Activated CD4-positive, alpha-beta T cell treated with anti-CD3 and anti-CD28 coated beads for 36 hours (primary cell): ENCODE measurements at places on chromosomes 6 and 20. TPM values are rescaled to one million over a fixed set of nuclear protein-coding genes. Genes with fewer than 3 reads are reported as not detected.

DNA sequence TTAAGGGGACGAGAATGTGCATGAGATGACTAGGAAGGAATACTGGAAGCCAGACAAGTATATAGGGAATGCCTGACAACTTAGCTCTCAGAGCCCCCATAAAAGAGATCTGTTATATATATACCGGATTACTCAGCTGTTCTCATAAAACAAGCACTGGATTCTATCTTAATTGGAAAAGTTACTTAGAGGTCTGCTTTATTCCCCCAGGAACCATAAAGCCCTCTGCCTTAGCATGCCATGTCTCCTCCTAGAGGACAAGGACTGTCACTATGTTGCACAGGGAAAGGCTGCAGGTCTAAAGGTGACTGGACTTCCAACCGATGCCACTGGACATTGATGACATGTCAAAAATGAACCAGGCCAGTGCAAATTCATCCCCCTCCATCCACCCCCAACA lies 6.4 kb downstream of the EXOC2 start:
- DNase-seq, result no peak
- H3K36me3 ChIP-seq, result peaks cover 18% of the 10 kb centered on the region
- H3K4me3 ChIP-seq, result no peak overlapping the region
- no peak overlapping the region for H3K27ac ChIP-seq

Gene CTSZ
- 26.6 TPM for total RNA-seq

GRCh38 chr6:110233770-110234374 lies 53.6 kb downstream of the CDC40 start:
- peaks cover 7% of the 10 kb centered on the region for H3K4me1 ChIP-seq
- H3K27me3 ChIP-seq, result no peaks in the 10 kb centered on the region
- H3K36me3 ChIP-seq, result peaks cover 20% of the 10 kb centered on the region
- no peak overlapping the region for H3K27ac ChIP-seq
- H3K4me3 ChIP-seq, result no peak overlapping the region

DNA sequence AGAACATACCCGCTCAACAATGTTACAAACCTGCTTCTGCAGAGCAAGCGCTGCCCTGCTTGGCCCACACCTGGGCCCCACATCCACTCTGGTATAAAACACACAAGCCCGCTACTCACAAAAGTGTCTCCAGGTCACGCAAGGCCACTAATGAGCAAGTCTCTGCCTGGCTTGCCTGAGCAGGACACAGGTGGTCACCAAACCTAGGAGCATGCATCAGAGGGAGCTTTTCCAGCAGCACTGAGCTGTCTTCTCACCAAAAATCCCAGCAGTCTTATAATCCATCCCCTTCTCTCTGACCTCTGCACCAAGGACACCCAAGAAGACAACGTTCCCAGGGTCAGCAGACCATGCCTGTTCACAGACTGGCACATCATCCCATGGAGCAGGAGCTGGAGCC lies 100.8 kb downstream of the DLL1 start:
- H3K4me1 ChIP-seq, result no peaks in the 10 kb centered on the region
- DNase-seq, result no peak
- H3K27me3 ChIP-seq, result peaks cover 2% of the 10 kb centered on the region
- H3K27ac ChIP-seq, result no peak overlapping the region

DNA sequence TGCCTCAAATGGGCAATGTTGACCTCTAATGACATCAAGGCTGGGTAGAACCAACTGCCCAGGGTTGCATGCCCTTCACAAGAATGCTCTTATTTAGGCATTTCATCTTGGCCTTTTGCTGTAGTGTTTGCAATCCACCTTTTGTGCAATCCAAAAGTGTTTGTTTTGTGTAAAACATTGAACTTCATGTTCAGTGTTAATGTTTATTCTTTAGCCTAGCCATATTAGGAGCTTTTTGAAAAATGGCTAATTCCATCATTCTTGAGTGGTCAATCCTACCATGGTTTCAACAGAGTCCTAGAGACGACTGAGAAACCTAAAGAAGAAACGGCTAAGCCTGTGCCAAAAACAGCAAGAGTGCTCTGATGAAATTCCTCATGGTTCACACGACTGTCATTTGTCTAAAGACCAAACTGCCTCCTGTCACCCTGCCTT lies 279.6 kb upstream of the PRDM1 start:
- no peak for DNase-seq
- H3K36me3 ChIP-seq, result no peaks in the 10 kb centered on the region
- no peak overlapping the region for H3K4me3 ChIP-seq
- no peaks in the 10 kb centered on the region for H3K27me3 ChIP-seq

DNA sequence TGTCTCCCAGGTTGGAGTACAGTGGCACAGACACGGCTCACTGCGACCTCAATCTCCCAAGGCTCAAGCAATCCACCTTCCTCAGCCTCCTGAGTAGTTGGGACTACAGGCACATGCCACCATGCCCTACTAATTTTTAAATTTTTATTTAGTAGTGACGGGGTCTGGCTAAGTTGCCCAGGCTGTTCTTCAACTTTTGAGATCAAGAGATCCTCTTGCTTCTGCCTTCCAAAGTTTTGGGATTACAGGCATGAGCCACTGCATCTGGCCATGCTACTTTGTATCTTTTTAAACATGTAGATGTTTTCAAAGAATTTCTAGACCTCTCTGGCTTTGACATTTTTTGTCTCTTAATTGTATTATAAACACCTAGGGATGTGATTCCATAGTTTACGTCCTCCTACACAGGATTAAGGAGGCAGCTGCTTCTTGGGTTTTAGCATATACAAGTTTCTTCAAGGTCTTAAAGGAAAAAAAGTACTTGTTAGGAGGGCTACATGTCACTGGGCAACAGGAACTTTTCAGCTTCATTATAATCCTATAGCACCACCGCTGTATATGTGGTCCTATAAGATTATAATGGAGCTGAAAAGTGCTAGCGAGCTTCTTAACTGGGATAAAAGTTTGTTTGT lies 1.3 kb downstream of the ADAT2 start:
- peak overlapping the region; percentile 88 for H3K4me3 ChIP-seq
- H3K27me3 ChIP-seq, result no peaks in the 10 kb centered on the region
- peaks cover 46% of the 10 kb centered on the region for H3K4me1 ChIP-seq
- DNase-seq, result no peak
- peaks cover 26% of the 10 kb centered on the region for H3K36me3 ChIP-seq

DNA sequence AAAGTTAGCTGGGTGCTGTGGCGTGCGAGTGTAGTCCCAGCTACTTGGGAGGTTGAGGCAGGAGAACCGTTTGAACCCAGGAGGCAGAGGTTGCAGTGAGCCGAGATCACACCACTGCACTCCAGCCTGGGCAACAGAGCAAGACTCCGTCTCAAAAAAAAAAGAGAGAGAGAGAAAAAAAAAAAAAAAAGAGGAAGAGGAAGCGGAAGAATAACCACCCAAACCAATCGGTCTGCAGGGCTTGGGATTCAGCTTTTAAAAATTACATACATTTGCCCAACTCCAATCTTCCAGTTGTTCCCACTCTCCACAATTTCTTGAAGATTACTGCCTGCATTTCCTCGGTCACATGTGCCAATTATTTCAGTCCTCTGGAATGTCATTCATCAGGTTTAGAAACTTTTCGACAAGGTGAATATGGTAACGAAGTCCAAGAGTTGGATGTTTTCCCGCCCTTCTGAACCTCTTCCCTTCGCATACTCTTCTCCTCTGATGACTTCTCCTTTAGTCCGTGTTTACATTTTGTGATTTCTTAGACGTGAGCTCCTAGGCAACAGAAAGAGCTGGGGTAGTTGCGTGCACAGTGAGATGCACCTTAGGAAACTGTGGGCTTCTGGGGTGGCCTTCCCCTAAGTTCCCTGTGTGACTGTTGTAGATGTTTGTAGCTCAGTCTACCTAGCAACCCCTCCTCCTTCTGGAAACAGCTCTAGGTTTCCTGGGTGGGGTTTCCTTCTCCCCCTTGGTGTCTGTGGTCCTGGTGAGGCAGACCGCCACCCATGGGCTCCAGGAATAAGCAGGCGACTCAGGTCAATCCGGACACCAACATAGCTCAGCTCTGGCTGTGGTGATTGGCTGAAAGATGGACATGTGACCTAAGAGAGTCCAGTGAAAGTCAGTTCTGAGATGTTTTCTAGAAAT lies 63.0 kb upstream of the NCOA3 start:
- DNase-seq, result no peak
- no peaks in the 10 kb centered on the region for H3K4me1 ChIP-seq
- H3K36me3 ChIP-seq, result no peaks in the 10 kb centered on the region
- no peak overlapping the region for H3K4me3 ChIP-seq
- H3K27ac ChIP-seq, result no peak overlapping the region

- H3K36me3 ChIP-seq, result no peaks in the 10 kb centered on the region
- DNase-seq, result no peak
- H3K4me3 ChIP-seq, result no peak overlapping the region
- no peaks in the 10 kb centered on the region for H3K4me1 ChIP-seq
- peaks cover 8% of the 10 kb centered on the region for H3K27me3 ChIP-seq
- H3K27ac ChIP-seq, result no peak overlapping the region
Observed at GRCh38 chr20:59809630-59810448, 123.6 kb downstream of the SYCP2 start.

- H3K4me3 ChIP-seq, result no peak overlapping the region
- H3K27me3 ChIP-seq, result no peaks in the 10 kb centered on the region
- H3K36me3 ChIP-seq, result no peaks in the 10 kb centered on the region
- no peak overlapping the region for H3K27ac ChIP-seq
Observed at GRCh38 chr6:44730771-44731391, 343.4 kb downstream of the CDC5L start.

DNA sequence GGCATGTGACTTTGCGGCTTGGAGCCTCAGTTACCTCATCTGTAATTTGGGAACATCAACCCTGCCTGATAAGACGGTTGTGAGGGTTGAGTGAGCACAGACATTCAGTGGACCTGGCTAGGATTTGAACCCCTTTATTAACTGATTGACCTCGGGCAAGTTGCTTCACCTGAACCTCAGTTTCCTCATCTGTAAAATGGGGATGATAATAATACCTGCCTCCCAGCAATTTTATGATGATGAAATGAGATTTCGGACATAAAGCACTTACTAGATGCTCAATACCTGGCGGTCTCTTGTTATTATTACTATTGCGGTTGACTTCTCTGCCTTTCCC lies 51.5 kb downstream of the CEBPB start:
- peaks cover 2% of the 10 kb centered on the region for H3K27me3 ChIP-seq
- no peak overlapping the region for H3K4me3 ChIP-seq
- no peaks in the 10 kb centered on the region for H3K4me1 ChIP-seq
- no peaks in the 10 kb centered on the region for H3K36me3 ChIP-seq
- no peak for DNase-seq
- H3K27ac ChIP-seq, result no peak overlapping the region

Gene TDP2
- total RNA-seq, result 41.4 TPM

- DNase-seq, result no peak
- no peaks in the 10 kb centered on the region for H3K36me3 ChIP-seq
- no peak overlapping the region for H3K4me3 ChIP-seq
- peaks cover 16% of the 10 kb centered on the region for H3K27me3 ChIP-seq
- peaks cover 2% of the 10 kb centered on the region for H3K4me1 ChIP-seq
Observed at GRCh38 chr6:105639124-105639523, 236.2 kb upstream of the PREP start.

DNA sequence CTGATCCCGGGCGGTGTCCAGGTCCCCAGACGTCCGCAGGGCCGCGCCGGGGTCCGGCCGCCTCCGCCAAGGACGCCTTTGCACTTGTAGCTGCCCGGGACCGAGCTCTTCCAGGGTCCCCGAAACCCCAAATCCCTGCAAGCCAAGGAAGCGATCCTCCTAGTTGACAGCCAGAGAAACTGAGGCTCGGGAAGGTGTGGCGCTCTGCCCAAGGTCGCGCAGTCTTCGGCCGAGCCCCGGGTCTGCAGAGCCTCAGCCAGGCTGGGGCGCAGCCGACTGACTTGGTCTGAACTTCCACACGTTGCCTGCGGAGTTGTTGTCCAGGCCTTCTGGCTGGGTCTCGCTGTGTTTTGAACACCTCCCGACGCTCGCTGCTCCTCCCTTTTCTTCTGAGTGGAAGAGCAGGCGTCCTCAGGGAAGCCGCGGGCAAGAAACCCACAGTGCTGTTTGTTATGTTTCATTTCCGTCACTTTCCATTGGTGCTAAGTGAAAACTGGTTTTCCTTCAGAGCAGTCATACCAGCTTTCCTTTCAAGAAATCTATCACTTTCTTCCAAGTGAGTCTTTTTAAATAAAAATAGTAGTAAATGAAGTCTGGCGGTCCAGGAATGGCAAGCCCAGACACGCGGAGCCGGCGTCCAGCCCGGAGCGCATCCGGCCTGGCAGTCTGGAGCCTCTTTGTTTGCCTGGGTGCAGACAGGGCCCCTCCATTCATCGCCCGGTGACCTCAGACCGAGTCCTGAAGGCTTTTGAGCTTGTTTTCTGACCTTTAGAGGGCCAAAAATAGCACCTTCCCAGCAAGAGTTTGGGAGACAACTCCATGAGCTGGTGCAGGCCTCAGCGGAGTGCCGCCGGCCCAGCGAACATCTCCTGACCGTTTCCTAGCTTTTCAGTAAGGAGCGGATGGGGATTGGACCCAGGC lies 698 bp downstream of the FAM210B start:
- peak overlapping the region; percentile 58 for H3K27ac ChIP-seq
- H3K4me3 ChIP-seq, result peak overlapping the region; percentile 82
- no peaks in the 10 kb centered on the region for H3K27me3 ChIP-seq
- H3K4me1 ChIP-seq, result peaks cover 17% of the 10 kb centered on the region

Gene AGER
- total RNA-seq, result 28.0 TPM

GRCh38 chr20:62775206-62775605 lies 21.1 kb upstream of the MRGBP start:
- H3K27me3 ChIP-seq, result no peaks in the 10 kb centered on the region
- no peak for DNase-seq
- H3K4me1 ChIP-seq, result peaks cover 52% of the 10 kb centered on the region
- peak overlapping the region; percentile 55 for H3K27ac ChIP-seq
- no peak overlapping the region for H3K4me3 ChIP-seq

GRCh38 chr6:89002523-89002922 lies 39.1 kb upstream of the RNGTT start:
- H3K4me1 ChIP-seq, result peaks cover 2% of the 10 kb centered on the region
- H3K36me3 ChIP-seq, result no peaks in the 10 kb centered on the region
- no peaks in the 10 kb centered on the region for H3K27me3 ChIP-seq
- no peak overlapping the region for H3K4me3 ChIP-seq
- no peak for DNase-seq
- no peak overlapping the region for H3K27ac ChIP-seq

GRCh38 chr20:51198876-51199523 lies 176.1 kb upstream of the KCNG1 start:
- H3K27me3 ChIP-seq, result peaks cover 30% of the 10 kb centered on the region
- H3K4me1 ChIP-seq, result no peaks in the 10 kb centered on the region
- no peak for DNase-seq
- H3K27ac ChIP-seq, result no peak overlapping the region
- no peak overlapping the region for H3K4me3 ChIP-seq
- no peaks in the 10 kb centered on the region for H3K36me3 ChIP-seq

Gene C2
- 1.5 TPM for total RNA-seq
